ENCODE measurements at places on chromosomes 12 and 14. TPM values are rescaled to one million over a fixed set of nuclear protein-coding genes. Genes with fewer than 3 reads are reported as not detected.

The ACYP1 gene
- 29.5 TPM for total RNA-seq

The LPAR5 gene
- total RNA-seq: 0.71 TPM

The GPR68 gene
- 0.24 TPM for total RNA-seq

The NAB2 gene
- total RNA-seq: 14.0 TPM

The CELA1 gene
- total RNA-seq: not detected

The LUM gene
- total RNA-seq: 0.29 TPM

The KRT82 gene
- total RNA-seq: not detected

The GLS2 gene
- 0.11 TPM for total RNA-seq

The AQP6 gene
- total RNA-seq: 0.02 TPM

The OR6C2 gene
- not detected for total RNA-seq

The PHETA1 gene
- total RNA-seq: 11.5 TPM

The CLEC4E gene
- 0.41 TPM for total RNA-seq

The KLRD1 gene
- total RNA-seq: not detected

The TCL1B gene
- total RNA-seq: not detected

The ANO2 gene
- total RNA-seq: 0.14 TPM

The IRAK3 gene
- total RNA-seq: 1.3 TPM

The NEMP1 gene
- total RNA-seq: 15.6 TPM

The ADAMTS20 gene
- total RNA-seq: not detected

Measured in A549 treated with dexamethasone at 1 μM for 4 hours (cell line).